ENCODE measurements at places on chromosomes 1 and 21.

DNA sequence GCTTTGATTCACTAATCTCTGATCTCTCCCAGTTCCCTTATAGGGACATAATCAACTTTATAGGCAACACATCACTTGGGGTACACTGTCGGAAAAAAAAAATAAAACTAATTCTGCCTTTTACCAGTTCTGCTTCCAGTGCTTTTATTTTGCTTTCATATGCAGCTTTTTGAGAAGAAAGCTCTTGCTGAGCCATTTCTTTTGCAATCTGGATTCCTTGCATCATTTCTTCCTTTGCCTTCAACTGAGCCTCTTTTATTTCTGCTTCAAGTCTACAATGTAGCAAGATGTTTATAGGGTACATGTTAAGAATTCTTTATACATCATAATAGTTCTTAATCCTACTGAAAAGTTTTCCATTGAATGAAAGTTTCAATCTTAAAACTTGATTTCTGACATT lies 30.6 kb downstream of the KIF14 start:
- DNase-seq = no peak

- no peak for DNase-seq
Measured at GRCh38 chr1:116325922-116326321, 47.1 kb upstream of the ATP1A1 start.

DNA sequence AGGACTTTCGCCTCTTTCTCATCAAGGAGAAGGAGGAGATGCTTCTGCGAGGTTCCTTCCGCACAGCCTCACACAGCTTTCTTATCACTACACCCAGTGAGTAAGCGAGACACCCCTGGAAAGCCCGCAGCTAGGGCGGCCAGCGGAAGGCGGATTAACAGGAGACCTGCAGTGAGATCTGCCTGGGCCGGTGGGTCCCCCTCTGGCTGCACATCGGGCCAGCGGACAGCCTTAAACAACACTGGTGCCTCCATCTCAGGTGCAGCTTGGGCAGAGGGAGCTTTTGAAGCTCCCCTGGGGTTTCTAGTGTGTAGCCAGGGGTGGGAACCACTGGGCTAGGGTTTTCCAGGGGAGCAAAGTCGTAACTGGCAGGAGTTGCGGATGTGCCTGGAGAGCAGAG lies 17.5 kb upstream of the MTARC1 start:
- no peak for DNase-seq

- no peak for DNase-seq
Measured at GRCh38 chr1:111882559-111882958, 106.9 kb downstream of the KCND3 start.

DNA sequence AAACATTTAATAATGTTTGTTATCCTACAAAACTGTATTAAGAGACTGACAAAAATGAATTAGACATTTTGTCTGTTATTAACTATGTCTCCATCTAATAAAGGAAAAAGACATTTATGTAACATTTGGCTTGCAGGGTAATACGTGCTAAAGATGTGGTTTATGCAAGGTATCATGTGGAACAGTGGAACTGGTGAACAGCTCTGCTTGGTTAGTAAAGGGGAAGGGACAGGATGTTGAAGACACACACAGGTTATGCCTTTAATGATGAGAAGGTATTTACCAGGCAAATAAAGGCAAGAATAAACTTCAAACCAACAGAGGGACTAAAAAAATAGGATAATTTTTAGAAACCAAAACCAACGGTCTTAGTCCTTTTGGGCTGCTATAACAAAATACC lies 93.1 kb downstream of the UCHL5 start:
- no peak for DNase-seq

Data from activated B cell treated with CpG ODN at 0.5 μM for 24 hours (primary cell).